M059J (cell line): ENCODE measurements at places on chromosomes 3 and 15. TPM values are rescaled to one million over a fixed set of nuclear protein-coding genes. Genes with fewer than 3 reads are reported as not detected.

GRCh38 chr3:107430214-107430995 is 53.2 kb downstream of the CCDC54 start:
- peak; percentile 38 for DNase-seq

The C3orf52 gene
- total RNA-seq, result 10.9 and 12.6 TPM in 2 replicates

The CSPG5 gene
- 1.1 and 1.3 TPM in 2 replicates for total RNA-seq

DNA sequence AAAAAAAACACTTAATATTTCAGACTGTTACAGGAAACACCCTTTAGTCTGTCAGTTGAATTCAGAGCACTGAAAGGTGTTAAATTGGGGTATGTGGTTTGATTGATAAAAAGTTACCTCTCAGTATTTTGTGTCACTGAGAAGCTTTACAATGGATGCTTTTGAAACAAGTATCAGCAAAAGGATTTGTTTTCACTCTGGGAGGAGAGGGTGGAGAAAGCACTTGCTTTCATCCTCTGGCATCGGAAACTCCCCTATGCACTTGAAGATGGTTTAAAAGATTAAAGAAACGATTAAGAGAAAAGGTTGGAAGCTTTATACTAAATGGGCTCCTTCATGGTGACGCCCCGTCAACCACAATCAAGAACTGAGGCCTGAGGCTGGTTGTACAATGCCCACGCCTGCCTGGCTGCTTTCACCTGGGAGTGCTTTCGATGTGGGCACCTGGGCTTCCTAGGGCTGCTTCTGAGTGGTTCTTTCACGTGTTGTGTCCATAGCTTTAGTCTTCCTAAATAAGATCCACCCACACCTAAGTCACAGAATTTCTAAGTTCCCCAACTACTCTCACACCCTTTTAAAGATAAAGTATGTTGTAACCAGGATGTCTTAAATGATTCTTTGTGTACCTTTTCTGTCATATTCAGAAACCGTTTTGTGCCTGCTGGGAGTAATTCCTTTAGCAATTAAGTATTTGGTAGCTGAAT is 17.9 kb downstream of the TMEM43 start:
- no peak for DNase-seq

GRCh38 chr15:75850708-75851107 is 7.5 kb downstream of the UBE2Q2 start:
- no peak for DNase-seq

The BAHD1 gene
- total RNA-seq, result 6.5 and 16.6 TPM in 2 replicates

The PEX5L gene
- total RNA-seq, result 0.12 and 1.7 TPM in 2 replicates

GRCh38 chr15:86411916-86412315 is 332.2 kb downstream of the AGBL1 start:
- no peak for DNase-seq

The DPPA2 gene
- total RNA-seq, result not detected in 2 replicates

GRCh38 chr3:79040701-79041100 is 727.1 kb downstream of the ROBO1 start:
- peak; percentile 65 for DNase-seq

DNA sequence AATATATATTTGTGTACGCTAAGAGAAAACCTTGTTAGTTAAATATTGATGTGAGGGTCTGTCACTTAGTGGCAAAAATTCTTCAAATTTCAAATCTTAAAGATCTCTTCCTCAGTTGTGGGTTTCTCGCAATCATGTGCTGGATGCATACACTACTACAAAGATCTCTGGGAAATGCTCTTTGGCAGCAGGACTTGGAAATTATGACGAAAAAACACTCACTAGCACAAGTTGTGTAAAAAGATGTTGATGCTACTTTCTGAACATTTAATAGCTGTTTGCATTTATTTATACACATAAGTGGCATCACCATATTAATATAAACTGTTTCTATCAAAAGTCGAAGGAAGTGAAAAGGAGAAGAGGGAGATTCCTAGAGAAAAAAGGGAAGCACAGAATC is 10.8 kb upstream of the NANOGP8 start:
- no peak for DNase-seq

GRCh38 chr3:72178463-72179106 is 393.6 kb upstream of the PROK2 start:
- DNase-seq, result no peak

- DNase-seq, result no peak
Observed at GRCh38 chr15:69435985-69436384, 16.6 kb upstream of the RPLP1 start.

The CA12 gene
- total RNA-seq, result 6.1 and 6.9 TPM in 2 replicates

DNA sequence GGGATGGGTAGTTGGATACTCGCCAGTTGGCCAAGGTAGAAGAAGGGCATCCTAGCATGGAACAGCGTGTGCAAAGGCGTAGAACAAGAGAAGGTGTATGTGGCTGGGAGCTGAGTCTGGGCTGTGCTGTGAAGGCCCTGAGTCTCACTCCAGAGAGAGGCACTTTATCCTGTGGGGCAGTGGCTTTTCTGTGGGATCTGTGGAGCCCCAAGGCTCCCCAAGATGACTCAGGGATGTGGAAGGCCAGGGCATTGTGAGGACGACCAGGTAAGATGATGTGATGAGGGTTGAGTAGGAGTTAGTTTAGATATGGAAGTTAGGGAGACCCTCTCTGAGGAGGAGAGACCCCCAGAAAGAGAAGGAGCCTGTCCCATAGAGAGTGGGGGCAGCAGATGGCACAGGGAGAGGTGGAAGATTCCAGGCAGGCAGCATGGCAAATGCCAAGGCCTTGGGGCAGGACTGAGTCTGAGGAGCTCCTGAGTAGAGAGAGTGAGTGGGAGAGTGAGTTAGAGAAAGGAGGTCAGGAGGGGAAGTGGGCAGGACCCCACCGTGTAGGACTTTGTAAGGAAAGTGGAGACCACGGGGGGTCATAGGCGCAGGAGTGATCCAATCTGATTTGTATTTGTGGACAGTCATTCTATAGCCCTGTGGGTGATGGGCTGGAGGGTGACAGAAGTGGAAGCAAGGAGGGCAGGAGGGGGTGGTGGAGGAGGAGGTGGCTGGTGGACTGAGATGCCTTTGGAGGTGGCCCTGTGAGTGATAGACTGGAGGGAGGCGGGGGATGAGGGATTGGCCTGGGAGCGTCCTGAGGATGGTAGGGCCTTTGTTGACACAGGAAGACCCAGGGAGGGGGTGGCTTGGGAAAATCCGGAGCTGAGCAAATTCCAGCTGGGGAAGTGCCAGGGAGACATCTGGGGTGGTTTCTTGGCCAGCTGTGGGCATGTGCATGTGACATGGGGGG is 50.3 kb downstream of the FBLN2 start:
- DNase-seq, result peak; percentile 86

DNA sequence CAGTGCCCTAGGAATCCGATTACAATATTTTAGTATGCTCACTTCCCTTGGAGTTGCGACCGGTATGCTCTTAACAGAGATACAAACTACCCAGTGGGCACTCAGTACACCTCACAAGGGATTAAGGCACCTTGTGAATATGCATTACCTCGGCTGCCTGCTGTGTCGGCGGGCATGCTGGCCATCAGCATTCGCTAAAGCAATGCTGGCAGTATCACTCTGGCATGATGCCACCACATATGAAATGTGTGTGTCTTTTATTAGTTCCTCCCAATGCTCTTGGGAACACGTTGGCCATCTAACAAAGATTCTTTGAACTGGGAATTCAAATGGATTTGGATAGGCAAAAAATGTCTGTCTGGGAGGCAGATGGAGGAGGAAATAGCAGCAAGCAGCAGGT is 67.4 kb upstream of the FOXB1 start:
- DNase-seq, result no peak

DNA sequence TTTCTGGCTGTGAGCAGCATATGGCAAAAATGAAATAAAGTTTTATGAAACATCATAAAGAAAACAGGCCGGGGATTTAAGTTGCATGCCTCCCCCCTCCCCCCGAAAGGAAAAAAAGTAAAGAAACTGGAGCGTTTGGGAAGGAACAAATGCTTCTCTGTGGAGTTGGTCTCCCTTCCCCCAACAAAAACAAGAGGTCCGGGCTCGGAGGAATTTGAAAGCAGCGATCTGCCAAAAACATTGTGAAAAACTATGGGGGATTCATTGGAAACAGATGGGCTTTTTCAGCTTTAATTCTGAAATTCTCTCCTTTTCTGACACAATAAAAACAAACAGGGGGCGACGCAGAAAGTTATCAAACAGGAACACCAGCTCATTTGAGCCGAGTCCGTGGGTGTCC is 17.0 kb downstream of the RGMA start:
- no peak for DNase-seq

The RTP4 gene
- 38.1 and 42.8 TPM in 2 replicates for total RNA-seq

The GOLGA8T gene
- total RNA-seq, result not detected in 2 replicates

GRCh38 chr15:75753145-75753544 is 40.5 kb upstream of the CSPG4 start:
- no peak for DNase-seq

DNA sequence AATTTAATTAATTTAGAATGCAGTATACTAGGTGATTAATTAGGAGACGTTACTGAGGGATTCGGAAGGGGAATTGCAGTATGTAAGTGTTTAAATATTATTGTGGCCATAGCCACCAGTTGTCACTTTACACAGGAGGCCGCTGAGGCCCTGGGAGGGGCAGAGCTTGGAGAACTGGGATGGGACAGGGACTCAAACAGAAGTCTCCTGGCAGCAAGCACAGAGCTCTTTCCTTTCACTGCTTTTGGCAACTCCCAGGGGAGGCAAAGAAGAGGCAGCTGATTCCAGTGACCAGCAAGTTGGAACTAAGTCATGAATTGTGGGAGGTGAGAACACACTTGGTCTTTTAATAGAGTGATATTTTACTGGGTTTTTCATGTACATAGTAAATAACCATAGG is 248.6 kb downstream of the RPLP1 start:
- DNase-seq, result no peak

GRCh38 chr3:23288286-23288685 is 85.2 kb downstream of the UBE2E2 start:
- no peak for DNase-seq

- no peak for DNase-seq
Observed at GRCh38 chr15:28252831-28253230, 69.1 kb downstream of the HERC2 start.

GRCh38 chr15:85458764-85459163 is 78.4 kb downstream of the AKAP13 start:
- no peak for DNase-seq

- no peak for DNase-seq
Observed at GRCh38 chr3:150451329-150452048, 43.4 kb downstream of the TSC22D2 start.

DNA sequence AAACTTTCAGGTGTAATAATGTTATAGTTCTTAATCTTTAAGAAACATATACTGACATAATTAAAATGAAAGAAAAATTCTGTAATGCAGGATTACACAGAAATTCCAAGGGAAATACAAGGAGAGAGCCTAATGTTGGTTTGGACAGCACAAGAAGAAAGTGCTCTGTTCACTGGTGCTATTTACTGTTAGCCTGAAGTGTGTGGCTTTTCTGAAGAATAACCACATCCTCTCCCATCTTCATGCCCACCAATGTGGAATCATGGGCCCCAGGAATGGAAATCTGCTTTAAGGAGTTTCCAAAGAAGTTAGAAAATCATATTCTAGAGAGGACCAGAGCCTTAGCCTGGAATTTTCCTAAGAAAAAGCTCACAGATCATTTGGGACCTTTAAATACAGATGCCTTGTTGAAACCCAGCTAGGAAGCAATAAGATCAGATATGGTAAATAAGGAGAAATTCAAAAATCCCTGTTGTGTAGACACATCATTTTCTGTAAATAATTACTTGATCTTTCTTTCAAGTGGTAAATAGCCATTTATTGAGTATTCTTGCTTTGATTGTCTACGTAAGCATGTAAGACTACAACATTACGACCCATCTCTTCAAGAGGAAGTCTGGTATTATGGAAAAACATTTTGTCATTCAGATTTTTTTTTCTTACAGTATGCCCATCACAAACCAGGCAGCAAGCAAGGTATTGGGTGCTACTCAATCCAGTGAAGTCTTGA is 10.3 kb upstream of the USP50 start:
- DNase-seq, result no peak

GRCh38 chr3:13419505-13420044 is 547 bp downstream of the NUP210 start:
- DNase-seq, result no peak

DNA sequence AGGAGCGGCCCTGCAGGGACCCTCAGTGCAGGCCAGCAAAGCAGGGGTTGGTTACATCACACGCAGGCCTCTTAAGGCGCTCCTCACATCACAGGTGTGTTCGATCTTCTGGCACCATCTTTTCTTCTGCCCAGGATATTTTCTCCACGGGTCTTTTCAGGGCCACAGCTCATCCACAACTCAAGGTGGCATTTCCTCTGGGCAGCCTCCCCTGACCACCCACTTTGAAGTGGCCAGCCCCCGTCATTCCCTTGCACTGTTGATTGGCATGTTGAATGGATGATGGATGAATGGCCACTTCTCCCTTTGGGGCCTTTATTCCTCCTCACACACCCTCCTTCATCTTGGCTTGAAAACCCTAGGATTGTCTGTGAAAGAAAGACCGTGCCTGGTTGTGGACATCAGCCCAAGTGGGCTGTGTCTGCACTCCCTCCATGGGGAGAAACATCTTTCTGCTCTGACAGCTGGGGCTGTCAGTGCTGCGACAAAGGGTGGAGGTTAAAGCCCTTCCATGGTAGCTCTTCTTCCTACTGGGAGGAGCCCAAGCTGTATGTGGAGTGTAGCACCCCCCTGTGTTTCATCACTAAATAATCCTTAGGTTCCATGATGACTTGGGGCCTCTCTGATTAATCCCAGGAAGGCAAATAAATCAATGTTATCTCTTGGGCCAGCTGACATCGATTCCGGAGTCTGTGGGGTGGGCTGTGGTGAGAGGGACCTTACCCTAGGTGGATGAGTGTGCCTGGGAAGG is 102.5 kb downstream of the EPHB1 start:
- peak; percentile 11 for DNase-seq

DNA sequence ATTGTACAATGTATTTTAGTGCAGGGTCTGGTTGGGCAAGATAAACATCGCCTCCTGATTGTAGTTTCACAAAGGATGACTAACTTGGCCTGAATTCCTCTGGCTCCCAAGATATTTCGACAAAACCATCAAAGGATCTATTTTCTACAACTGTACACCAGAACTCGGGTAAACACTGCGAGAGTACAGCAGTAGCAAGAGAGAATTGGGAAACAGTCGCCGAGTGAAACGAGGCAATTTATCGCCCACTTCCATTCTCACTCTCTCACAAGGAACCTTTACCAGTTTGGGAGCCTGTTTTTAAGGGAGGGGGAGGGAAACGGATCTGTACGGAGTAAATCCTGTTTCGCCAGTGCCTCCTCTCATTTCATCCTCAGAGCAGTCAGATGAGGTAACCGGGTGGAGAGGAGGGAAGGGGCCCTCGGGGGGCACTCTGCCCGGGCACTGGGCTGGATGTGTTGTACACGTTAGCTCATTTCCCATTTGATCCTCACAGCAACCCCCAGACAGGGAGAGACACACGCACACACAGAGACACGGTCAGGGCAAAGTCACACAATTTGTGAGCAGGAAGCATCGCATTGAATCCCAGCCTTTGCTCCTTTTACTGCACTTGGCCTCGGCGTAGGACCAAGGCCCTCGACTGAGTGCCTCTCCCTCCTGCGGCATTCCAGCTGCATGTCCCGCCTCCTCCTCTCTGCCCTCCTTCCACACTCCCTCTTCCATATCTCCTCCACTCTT is 120.1 kb downstream of the LIPC start:
- peak; percentile 92 for DNase-seq

The GPR62 gene
- total RNA-seq, result 0.02 TPM in 1 of 2 replicates, not detected in the other

The SOX14 gene
- not detected in 2 replicates for total RNA-seq

- DNase-seq, result peak; percentile 12
Observed at GRCh38 chr3:176987901-176988650, 209.2 kb downstream of the TBL1XR1 start.
